ENCODE measurements at places on chromosomes 7 and 10.

DNA sequence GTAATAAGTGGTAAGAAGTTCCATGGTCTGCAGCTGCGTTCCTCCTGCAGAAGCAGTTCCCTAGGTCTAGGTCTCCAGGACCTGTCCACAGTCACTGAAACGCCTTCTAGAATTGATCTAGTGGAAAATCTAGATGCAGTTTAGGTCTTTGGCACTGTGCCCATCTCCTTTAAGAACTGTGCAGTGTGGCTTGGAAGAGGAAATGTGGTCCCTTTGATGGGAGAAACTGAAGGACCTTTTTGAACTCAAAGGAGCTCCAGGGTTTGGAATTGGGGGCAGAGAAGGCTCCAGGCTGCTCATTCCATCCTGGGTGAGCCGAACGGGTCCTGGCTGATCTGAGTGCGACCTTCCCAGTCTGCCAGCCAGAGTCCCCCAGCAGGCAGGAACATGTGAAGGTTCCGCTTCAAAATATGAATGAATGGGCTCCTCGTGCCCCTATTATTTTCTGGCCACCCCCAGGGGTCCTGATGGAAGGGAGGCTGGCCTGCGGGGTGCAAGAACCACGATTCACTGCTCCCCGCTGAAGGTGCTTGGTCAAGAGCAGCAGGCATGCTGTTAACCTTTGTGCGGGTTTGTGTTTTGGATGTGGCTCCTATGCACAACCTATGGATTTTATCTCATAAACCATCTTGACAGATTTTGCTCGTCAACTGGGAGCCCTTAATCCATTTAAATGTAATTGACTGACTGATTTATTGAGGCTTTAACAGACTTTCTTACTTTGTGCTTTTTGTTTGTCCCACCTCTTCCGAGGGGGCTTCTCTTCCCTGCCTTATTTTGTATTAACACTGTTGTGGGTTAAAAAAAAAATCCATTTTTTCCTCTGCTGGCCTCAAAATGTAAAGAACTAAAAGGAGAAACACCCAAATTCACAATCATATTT is 36.7 kb downstream of the ZNF467 start:
- DNase-seq, result no peak

GRCh38 chr7:151245360-151246101 is 3.0 kb downstream of the SMARCD3 start:
- DNase-seq, result no peak

DNA sequence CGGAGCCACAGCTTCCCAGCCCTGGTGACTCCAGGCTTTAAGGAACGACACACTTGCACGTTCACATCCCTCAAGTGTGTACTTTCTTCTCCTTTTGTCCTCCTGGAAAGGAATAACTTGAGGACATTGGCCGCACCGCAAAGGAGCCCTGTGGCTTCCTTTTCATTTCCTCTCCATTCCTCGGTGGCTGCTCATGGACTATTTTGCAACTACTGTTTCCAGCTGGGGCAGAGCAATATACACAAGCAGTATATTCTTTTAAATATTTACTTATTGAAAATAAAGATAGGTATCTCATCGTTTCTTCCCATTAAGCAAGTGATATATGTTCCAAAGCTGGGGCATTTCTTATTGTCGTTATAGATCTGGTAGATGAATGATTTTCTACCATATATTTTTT is 97.2 kb upstream of the LYZL1 start:
- DNase-seq, result no peak

- no peak for DNase-seq
Measured at GRCh38 chr10:110311357-110311949, 6.7 kb upstream of the SMNDC1 start.

GRCh38 chr7:16564909-16565426 is 38.3 kb downstream of the LRRC72 start:
- no peak for DNase-seq

DNA sequence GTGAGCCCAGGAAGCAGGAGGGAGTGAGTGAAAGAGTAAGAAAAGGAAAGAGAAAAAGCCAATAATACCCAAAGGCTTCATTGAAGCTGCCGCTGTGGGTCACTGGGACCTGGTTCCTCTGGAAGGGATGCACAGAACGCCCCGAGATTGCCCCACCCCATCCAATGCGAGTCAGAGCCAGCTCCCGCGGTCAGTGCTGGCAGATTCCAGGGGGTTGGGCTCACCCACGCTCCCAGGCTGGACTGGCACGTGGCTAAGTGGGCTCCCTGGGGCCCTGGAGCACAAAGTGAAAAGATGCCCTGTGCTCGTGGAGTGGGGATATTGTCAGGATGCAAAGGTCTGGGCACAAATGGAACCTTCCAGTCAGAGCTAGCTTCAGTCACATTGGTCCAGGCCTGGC is 117.0 kb downstream of the OAT start:
- no peak for DNase-seq

DNA sequence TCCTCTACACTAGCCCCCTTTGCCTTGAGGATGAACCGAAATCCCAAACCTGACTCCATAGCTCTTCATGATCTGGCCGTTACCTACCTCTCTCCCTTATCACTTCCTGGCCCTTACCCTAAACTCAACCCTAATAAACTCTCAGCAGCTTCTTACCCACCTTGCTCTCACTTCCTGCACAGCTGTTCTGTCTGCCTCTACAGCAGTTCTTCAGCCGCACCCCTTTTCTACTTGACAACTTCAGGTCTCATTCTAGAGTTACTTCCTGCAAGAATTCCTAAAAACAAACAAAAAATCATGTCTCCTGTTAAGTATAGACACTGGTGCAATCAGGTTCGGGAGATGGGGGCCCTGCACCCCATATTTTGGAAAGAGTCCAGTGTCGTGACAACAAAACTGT is 239.9 kb upstream of the CELF2 start:
- no peak for DNase-seq

DNA sequence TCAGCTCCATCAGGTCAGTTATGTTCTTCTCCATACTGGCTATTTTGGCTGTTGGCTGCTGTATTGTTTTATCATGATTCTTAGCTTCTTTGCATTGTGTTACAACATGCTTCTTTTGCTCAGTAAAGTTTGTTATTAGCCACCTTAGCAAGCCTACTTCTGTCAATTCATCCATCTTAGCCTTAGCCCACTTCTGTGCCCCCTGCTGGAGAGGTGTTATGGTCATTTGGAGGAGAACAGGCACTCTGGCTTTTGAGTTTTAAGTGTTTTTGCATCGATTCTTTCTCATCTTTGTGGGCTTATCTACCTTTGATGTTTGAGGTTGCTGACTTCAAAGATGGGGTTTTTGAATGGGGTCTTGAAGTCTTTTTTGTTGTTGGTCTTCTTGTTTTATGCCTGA is 204.6 kb upstream of the FOXP2 start:
- no peak for DNase-seq

DNA sequence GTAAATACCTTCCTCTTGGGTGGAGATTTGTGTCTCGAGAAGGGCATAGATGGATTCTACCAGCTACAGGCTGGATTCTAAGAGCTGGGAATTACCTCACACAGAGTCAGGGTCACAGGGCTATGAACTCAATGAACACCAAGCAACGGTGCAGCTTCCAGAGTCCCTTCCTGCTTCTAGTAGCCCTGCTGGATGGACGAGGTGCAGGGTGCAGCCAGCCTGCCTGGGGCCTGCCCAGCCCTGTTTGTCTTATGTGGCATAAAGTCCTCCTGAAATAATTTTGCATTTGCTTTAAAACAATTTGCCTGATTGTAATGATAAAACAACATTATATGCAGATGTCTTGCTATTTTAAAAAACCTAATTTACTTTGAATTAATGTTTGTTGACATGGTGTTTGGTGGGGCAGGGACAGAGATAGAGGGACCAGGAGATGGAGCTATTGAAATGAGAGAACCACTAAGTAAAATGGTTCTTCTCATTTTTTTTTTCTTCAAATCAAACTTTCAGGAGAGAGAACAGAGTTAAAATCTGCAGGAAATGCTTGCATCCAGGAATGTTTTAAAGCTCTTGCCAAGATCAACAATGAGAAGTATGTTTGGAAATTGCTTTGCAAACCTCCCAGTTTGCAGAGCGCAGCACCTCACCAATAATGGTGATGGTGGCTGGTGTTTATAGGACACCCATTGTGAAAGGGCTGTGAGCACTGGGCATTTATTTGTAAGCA is 305.4 kb upstream of the PODXL start:
- DNase-seq, result no peak

GRCh38 chr7:85595750-85596178 is 408.9 kb upstream of the SEMA3D start:
- DNase-seq, result no peak

GRCh38 chr10:109972372-109973001 is 35.3 kb upstream of the ADD3 start:
- DNase-seq, result no peak

GRCh38 chr7:908159-908581 is 31.8 kb downstream of the GET4 start:
- no peak for DNase-seq

DNA sequence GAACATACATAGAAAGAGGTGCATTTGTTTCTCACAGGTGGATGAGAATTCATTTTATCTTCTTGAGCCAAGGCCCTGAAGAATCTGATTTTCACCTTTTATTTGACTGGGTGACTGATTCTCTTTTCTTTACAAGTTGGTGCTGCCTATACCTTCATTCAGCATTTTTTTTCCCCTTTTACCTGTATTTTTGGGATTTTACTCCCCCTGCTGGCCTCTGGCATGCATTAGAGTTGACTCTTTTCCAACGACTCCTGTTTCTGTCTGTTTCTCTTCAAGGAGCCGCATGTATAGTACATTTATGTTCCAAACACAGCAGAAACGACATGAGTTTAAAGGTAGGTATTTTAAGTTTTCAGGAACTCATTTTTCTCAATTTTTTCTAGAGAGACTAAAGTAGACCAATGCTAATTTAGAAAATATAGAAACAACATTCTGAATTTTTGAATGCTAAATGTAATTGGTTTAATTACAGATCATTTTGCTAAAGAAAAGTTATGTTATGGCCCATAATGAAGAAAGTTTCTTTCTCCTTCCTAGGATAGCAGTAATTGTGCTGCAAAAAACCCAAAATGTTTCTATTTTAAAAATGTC is 149.8 kb upstream of the HDAC9 start:
- no peak for DNase-seq

All from left renal cortex interstitium (tissue), 4 donors.